ENCODE measurements at places on chromosomes 3 and 15.

- DNase-seq = no peak
Observed at GRCh38 chr15:49179433-49180190, 9.6 kb downstream of the GALK2 start.

GRCh38 chr3:64595253-64595694 lies 92.5 kb downstream of the ADAMTS9 start:
- no peak for DNase-seq

DNA sequence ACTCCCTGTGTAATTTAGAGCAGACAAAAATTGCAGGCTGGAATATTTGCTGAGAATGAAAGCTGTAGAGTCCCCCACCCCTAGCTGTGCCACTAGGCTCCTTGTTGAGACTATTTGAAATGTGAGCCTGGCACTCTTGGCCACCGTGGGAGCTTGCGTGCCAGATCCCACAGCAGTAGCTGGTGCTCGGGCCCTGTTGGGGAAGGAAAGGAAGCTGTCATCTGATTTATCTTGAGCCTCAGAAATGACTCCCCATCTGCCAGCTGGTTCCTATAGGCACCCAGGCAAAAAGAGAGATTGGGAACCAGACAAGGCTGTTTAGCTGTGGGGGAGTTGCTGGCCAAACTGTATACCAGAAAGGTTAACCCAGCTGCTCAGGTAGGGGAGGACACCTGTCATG lies 23.4 kb upstream of the CLEC3B start:
- no peak for DNase-seq

DNA sequence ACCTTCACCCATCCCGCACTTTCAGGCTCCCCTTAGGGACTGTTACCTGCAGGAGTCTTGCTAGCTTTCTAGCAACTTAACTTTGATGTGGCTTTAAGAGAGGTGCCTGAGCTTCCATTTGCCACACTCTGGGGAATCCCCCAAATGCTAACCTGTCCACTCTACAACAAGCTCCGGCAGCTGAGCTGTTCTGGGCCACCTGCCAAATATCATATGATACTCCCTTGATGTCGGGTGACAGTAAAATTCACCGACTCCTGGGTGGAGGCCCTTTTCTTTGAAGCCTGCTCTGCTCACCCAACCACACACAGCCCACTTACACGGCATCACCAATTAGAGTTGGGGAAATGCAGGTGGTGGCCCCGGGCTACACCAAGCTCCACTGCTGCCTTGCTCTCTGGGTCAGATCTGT lies 38.0 kb upstream of the XCR1 start:
- peak; percentile 62 for DNase-seq

DNA sequence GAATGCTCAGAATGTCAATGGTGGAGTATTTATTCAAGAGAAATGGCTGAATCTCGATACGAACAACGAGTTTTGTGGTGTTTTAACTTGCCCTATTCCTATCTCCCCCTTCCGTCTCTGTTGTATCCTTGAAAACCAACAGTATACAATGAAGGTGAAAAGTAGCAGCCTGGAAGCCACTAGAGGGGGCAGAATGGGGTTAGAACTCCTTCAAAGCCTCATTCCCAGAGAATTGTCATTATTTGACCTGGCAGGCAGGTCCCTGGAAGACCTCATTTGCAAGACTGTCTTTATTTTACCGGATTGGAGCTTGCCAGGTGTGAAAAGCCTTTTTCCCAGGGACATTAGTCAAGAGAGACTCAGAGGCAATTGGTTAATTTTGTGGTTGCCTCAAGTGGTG lies 139.4 kb downstream of the LRRC28 start:
- DNase-seq = no peak

- DNase-seq = peak; percentile 24
Observed at GRCh38 chr3:66303491-66303901, 82.7 kb downstream of the SLC25A26 start.

GRCh38 chr15:28942571-28942970 lies 56.8 kb downstream of the APBA2 start:
- DNase-seq = no peak

DNA sequence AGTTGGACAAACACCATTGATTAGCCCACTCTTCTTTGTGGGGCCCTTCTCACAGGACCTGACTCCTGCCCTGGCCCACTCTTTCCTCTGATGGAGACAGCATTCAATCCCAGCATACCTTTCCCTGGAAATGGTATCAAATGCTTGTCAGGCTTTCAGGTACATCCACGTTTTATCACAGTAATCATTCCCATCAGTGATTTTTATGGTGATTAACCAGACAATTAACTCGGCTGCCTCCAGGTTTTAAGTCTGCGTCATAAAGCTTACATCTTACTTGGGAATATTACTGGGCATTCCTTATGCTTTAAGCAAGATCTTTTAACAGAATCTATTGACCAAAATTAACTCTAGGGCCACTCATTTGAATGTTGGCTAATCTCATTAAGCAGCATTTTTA lies 33.4 kb downstream of the LRRK1 start:
- DNase-seq = no peak

GRCh38 chr3:23600167-23600871 lies 205.4 kb upstream of the UBE2E1 start:
- DNase-seq = no peak
